ENCODE measurements at places on chromosomes 12 and 14.
A peak's percentile ranks its signal among the peaks of the same experiment; 100 is the strongest.

- DNase-seq = no peak
Observed at GRCh38 chr12:40551466-40551865, 140.8 kb upstream of the CNTN1 start.

GRCh38 chr14:61147381-61147821 lies 133.7 kb downstream of the TMEM30B start:
- DNase-seq = no peak

DNA sequence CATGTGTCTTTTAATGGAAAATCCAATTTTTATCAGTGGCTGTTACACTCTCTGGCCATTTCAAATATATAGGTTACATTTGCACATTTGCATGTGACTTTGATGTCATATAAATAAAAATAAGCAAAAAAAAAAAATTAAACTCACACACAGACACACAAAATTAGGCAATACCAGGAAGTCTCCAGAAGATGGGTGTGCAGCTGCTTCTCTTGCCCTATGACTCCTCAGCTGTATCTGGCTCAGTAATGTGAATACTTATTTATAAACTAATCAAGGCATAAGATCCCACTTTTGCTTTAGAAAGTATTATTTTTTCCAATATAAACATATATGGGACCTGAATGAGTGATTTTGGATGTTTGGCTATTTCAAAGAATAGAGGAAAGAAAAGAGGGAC lies 461.1 kb downstream of the LRIG3 start:
- no peak for DNase-seq

- peak; percentile 62 for DNase-seq
Observed at GRCh38 chr12:122123051-122123760, 44.6 kb downstream of the MLXIP start.

- DNase-seq = no peak
Observed at GRCh38 chr14:51870606-51871005, 10.2 kb downstream of the GNG2 start.

GRCh38 chr14:38357557-38357956 lies 101.7 kb upstream of the CLEC14A start:
- no peak for DNase-seq

DNA sequence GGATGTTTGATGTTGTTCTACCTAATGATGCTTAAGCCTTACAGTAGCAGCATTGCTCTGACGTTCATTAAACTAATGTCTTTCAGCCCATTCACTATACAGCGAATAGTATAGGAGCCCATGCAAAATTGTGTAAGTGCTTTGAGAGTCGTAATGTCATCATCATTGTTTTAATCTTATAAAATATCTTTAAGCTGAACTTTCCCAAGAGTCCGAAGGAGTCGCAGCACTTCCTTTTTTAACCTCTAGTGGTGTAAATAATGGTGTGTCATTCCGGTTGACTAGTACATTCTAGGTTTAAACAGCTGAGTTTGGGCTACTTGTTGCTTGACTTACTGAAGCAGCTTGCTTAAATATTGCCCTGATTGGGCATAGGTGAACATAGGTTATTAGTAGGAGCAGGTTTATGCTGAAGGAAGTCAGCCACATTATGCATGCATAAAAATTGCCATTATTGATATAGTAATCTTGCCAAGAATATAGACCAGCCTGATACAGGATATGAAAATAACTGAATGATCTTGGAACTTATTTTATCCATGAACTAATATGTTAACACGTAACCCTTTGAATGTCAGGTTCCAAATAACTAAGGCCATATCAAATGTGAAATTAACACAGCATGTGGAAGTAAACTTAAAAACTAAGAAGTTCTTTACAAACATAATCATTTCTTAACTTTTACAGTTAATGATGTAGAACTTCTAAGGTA lies 2.6 kb downstream of the WNK1 start:
- peak; percentile 15 for DNase-seq

DNA sequence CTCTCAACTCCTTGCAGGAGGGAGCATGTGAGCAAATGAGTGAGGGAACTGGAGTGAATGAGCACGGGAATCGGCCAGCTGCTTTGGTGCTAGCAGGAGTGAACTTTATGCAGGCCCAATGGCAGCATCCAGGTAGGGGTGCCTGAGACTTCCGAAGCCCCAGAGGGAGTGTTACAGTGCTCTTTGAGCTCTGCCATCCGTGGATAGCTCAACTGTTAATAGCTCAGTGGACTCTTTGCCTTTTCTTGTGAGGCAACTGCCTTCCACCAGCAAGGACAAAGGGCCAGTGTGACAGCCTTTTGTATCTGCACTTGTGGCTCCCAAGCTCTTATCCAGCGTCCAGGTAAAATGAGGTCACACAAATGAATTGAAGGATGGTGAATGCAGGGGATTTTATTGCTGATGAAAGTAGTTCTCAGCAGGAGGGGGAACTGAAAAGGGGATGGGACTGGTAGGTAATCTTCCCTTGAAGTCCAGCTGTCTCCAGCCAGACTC lies 12.9 kb downstream of the CREBL2 start:
- no peak for DNase-seq

- no peak for DNase-seq
Observed at GRCh38 chr12:65171073-65171472, 1.7 kb downstream of the LEMD3 start.

DNA sequence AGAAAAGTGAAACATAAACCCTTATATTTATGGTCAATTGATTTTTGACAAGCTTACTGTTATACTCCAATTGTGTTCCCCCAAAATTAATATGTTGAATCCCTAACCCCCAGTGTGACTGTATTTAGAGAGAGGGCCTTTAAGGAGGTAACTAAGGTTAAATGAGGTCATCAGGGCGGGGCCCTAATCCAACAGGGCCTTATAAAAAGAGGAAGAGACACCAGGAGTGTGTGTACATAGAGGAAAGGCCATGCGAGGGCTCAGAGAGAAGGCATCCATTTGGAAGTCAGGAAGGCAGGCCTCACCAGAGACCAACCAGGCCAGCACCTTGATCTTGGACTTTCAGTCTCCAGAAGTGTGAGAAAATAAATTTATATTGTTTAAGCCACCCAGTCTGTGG lies 6.5 kb upstream of the VTI1B start:
- DNase-seq = no peak

DNA sequence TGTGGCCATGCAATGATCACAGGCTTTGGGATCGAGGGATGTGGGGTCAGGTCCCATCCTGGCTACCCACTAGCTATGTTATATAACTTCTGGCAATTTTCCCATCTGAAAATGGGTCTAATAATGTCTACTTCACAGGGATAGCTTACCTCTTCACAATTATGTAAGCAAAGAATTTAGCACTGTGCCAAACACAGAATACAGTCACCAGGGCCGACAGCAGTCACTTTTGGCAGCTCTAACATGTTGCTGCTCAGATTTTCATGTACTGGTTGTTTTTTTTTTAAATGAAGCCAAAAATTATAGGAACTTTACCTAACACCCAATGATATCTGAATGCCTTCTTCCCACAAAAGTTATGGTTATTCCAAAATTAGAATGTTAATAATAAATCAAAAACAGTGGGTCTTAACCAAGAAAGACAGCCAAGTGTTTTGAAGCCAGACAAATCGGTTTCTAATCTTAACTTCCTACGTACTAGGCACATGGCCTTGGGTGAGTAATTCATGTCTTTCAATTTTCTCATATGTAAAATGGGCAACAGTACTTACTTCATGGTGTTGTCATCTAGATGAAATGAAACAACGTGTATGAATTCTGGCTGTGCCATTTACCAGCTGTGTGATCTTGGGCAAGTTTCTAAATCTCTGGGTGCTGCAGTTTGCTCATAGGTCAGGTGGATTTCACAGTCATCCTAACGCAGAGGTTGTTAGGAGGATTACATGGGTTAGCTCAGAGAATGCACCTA lies 13.0 kb upstream of the PCED1B start:
- no peak for DNase-seq

GRCh38 chr12:90999966-91000365 lies 4.8 kb downstream of the EPYC start:
- no peak for DNase-seq

DNA sequence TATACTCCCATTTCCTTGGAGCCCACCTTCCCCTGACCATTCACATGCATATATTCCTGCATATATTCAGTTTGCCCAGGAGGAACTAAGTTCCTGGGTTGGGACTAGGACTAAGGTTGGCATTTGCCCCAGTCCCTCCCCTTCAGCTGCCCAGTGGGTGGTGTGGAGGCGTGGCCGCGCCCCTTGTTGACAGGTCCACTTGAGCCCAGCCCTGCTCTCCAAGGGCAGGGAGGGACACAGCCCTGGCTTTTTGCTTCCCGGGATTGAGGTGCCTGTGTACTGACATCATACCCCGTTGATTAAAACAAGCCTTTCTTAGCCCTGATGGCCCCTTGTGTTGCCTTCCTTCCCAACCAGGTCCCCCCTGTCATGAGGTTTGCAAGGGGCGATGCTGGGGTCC lies 7.3 kb downstream of the ERBB3 start:
- no peak for DNase-seq

GRCh38 chr12:112838731-112839130 lies 47.2 kb downstream of the RPH3A start:
- DNase-seq = no peak

GRCh38 chr14:64689289-64689688 lies 14.9 kb upstream of the PLEKHG3 start:
- DNase-seq = no peak

- DNase-seq = no peak
Observed at GRCh38 chr14:53493860-53494259, 340.7 kb upstream of the DDHD1 start.

GRCh38 chr12:14612898-14613445 lies 45.3 kb upstream of the PLBD1 start:
- no peak for DNase-seq

DNA sequence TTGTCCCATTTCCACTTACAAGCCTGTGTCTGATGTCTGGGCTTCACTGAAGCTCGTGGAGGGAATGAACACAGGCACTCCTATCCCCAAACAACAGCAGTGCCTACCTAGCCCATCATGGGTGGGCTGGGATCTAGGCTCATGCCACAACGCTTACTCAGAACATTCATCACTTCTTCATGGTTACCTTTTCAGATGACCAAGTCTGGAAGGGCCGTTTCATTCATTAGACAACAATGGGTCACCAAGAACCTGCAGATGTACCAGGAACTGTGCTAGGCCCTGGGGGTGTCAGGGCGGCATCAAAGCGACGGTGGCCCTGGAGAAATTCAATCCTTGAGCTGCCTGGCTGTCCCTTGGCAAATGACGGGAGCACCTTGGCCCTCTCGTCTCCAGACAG lies 64.9 kb upstream of the FZD10 start:
- DNase-seq = no peak

DNA sequence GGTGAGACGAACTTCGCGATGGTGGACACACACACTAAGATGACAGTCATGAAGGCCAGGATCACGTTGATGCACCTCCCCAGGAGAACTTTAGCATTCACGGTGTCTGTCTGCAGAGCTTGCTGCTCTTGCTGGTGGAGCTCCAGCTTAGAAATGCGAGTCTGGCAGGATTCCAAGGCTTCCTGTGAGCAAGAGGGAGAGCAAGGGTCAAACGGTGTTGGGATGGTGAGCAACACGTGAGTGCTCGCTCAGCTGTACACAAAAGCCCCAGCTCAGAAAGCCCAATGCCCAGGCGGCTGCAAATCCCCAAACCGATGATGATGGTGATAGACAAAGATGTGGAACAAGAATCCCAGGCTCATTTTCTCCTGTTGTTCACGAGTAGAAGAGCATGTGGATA lies 78.8 kb downstream of the TMCC3 start:
- no peak for DNase-seq

GRCh38 chr12:79884401-79885006 lies 50.4 kb downstream of the PPP1R12A start:
- no peak for DNase-seq

DNA sequence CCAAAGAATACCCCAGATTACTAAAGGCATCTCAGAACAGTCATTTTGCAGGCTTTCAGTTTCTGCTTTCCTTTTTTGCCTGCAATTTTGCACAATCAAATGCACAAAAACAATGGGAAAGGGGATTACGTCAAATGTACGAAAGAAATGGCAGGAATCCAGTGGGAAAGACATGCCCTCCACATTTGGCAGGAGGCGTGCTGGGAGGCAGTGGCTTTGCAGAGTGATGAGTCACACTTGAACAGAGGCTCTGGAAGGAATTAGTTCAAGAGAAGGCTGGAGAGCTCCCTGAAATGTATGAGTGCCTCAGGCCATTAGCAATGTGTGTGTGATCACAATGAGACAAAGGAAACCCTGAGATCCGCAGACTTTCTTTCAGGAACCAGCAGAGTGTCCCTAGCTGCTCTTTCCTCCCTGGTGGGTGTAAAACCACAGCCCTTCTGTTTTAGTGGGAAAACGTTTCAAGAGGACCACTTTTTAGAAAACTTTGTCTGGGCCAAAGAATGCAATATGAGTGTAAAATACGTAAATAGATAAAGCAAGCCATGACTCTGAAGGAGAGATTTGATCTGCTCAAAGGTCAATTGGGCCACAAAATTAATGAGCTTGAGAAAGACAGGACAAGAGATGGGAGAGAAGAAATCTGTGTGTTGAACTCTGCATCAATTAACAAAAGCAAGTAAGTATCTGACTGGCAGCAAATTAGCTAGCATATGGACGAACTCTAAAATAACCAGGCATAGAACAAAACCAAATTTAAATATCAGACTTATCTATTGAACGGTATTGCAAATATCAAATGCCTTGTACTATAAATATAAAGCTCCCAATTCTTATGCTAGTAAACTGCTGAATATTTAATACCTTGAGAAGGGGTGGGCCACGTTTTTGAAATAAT lies 155.4 kb upstream of the PDE3A start:
- no peak for DNase-seq

GRCh38 chr12:114396153-114396868 lies 9.6 kb downstream of the TBX5 start:
- no peak for DNase-seq
